ENCODE measurements at places on chromosomes 7 and 10. TPM values are rescaled to one million over a fixed set of nuclear protein-coding genes. Genes with fewer than 3 reads are reported as not detected.

DNA sequence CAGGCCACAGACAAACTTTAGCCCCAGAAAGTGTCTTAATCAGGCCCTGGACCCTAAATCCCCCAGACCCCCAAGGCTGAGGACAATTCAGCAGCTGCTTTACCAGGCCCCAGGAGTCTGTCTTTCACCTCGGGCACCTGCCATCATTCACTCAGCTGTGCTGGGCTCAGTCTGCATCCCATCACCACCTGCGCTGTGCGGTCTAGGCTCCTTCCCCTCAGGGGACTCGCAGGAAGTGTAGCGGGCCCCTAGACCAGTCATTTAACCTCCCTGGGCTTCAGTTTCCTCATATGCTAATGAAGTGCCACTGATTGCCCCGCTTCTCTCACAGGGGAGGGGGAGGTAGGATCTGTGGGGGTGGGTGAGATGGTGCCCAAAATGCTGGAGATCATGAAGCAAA, 76.4 kb upstream of the ZMIZ1 start:
- DNase-seq: no peak

DNA sequence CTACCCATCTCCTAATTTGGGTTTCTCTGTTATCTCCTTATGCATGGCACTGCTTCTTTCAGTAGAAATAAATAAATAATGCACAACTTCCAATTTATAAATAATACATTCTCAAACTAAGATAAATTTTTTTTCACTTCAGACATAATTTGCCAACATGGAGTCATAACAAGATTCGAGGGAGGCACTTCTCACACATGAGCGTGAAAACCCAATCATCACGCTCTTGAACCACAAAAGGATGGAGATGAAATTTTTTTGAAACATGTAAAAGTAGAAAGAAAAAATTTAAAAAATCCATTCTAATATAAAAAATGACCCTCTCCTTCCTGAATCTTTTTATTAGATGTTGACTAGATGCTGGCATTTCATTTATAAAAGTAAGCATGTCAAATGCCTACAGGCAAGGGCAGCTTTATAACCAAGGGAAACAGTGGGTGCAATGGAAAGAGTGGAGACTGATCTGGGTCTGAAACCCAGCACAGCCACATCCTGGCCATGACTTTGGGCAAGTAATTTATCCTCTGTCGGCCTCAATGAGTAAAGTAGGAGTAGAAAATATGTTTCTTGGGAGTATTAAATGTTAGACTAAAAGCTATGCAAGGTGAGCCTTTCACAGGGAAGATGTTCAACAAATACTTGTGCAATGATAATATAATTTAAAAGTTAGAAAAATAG, 185.0 kb downstream of the STK31 start:
- no peak for DNase-seq

GRCh38 chr10:86310291-86310690, 56.3 kb downstream of the GRID1 start:
- no peak for DNase-seq

- no peak for DNase-seq
These were observed 15.0 kb downstream of the SNX8 start for GRCh38 chr7:2299131-2299829.

DNA sequence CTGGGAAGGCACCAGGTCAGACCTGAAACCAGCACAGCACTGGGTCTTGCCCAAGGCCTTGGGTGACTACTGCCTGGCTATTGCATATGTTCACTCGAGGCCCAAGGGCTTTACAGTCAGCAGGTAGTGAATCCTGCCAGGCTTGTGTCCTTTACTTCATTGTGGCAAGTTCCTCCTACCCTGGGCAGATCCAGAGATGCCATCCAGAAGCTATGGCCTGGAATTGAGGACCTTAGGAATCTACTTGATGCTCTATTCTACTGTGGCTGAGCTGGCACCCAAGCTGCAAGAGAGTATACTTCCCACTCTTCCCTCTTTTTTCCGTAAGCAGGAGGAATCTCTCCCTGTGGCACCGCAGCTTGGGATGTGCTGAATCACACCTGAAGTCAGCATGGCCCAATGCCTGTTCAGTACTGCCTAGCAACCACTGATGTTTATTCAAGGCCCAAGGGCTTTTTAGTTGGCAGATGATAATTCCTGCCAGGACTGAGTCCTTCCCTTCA, 246.7 kb upstream of the CTBP2 start:
- no peak for DNase-seq

GRCh38 chr10:33412653-33413361, 78.3 kb upstream of the NRP1 start:
- DNase-seq: no peak

- DNase-seq: no peak
These were observed 89.0 kb downstream of the UNCX start for GRCh38 chr7:1321411-1322239.

DNA sequence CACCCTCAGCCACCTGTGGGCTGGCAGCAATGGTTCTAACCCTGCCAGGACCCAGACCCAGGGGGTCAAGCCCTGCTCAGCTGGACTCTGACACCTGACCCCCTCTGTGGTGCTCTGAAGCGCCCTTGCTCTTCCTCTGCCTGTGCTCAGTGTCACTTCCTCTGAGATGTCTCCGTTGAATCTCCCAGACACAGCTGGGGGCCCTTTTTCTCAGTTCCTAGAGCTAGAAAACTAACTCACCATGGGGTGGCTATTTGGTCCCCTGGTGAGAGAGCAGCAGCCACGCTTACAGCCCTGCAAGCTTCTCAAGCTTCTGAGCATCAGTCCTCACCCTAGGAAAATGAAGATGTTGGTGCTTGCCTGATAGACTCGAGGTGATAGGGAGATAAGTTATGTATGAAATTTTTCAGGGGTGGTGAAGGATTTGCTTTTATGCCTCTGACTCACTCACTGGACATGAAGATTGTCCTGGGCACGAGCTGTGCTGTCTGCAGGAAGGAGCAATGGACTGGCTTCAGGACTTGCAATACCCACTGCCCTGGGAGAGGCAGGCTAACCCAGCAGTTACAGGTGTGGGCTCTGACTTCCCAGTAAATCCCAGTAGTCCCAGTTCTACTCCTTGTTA, 29.6 kb downstream of the COL13A1 start:
- DNase-seq: no peak

DNA sequence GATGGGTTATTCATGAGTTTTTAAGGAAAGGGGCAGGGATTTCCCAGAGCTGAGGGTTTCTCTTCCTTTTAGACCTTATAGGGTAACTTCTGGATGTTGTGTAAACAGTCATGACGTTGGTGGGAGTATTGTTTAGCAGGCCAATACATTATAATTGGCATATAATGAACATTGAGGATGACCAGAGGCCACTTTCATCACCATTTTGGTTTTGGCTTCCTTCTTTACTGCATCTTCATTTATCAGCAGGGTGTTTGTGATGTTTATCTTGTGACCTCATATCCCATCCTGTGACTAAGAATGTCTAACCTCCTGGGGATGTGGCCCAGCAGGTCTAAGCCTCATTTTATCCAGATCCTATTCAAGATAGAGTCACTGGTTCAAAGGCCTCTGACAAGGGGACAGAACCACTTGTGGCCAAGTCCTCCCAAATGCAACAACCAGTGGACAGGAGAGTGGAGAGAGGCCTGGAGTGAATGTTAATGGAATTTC, 77.3 kb upstream of the RPA3 start:
- no peak for DNase-seq

GRCh38 chr10:124701435-124701834, 42.7 kb downstream of the FAM53B start:
- no peak for DNase-seq

DNA sequence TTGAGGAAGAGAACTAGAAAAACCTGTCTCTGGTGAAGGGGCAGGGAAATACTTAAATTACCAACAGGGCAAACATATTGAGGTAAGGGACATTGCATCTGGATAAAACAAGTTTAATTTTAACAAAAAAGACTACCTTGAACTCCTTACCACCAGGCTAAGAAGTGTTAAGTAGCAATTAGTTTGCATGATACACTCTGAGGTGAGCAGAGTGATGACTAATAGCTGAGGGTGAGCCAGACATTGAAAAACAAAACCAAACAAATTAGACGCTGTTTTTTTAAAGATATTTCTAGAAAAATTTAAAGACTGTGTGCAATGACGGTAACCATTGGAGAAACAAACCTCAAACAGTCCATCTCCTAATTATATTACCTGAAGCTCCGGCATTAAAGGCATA, 105.9 kb downstream of the ANKRD7 start:
- no peak for DNase-seq

- no peak for DNase-seq
These were observed 301.8 kb downstream of the TNS3 start for GRCh38 chr7:47280114-47280513.

DNA sequence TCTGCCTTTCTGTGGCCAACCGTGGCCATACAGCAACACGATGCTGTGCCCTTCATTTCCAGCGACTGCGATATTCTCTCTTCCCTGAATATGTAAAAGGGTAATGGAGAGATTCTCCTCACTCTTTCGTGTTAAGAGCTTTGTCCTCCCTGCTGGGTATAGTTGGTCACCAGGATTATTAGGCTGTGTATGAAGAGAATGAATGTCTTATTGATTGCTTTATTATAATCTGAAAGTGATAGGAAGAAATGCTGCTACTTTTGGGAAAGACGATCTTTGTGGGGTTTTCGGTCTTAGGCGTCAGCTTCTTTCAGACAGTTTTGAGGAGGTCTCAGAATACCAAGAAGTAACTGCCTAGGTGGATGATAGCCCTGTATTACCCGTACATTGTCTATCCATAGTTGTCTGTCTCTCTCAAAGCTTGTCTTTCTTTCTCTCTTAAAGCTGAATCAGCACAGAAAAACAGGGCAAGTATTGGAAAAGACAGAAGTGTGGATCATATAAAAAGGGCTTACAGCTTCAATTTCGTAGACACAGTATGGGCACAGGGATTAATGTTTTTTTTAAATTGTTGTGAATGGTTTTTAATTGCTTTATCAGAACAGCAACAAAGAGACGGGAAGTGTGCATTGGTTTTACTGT, 1.2 kb downstream of the AHCYL2 start:
- no peak for DNase-seq

DNA sequence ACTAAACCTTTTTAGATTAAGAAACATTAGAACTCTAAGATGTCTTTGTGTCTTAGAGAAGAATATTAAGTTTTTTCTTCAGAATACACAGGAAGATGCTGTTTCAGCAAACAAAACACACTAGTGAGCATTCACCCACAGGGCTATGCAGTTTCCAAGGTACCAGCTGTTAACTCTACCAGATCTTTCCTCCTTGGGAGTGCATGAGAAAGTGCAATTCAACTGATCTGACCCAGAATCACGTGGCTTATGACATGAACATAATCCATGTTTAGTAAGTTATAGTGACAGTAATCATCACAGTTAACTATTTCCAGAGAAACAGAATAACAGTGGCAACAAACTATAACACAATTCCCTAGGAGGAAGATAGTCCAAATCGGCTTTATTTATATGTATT, 270.7 kb downstream of the CACNA2D1 start:
- no peak for DNase-seq

DNA sequence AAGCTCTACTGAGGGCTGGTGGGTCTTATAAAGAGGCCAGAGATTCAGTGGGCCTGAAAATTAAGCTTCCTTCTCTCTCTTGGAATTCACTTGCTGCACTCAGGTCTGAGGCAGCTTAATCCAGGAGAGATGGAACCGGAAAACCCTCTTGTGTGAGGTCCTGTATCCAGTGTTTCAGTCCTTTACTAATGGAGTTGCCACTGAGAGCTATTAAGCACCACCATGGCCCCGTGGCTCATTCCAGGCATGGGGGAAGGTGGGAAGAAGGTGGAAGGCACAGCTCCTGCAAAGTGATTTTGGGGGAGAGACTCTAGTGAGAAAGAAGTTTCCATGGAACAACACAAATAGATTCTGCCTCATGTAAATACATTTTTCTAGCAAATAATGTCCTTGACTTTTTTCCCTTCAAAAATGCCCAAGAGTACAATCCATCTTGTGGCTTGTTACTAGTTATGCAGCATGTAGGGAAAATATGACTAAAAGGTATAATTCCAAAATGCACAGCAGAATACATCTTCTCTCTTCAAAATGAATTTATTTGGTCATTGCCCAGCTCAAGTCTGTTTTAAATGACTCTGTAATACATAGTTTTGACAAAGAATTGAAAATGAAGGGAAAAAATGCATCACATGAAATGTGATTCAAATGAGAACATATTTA, 46.7 kb upstream of the FOXI2 start:
- DNase-seq: no peak

The APBB1IP gene
- polyA plus RNA-seq: 60.2 TPM

The BBIP1 gene
- 32.5 TPM for polyA plus RNA-seq

The STEAP4 gene
- not detected for polyA plus RNA-seq

The IRF5 gene
- 0.95 TPM for polyA plus RNA-seq

The RSPH10B2 gene
- not detected for polyA plus RNA-seq

The HYCC1 gene
- 14.9 TPM for polyA plus RNA-seq

The PRLHR gene
- not detected for polyA plus RNA-seq
